ENCODE measurements at places on chromosomes 5 and 9.

DNA sequence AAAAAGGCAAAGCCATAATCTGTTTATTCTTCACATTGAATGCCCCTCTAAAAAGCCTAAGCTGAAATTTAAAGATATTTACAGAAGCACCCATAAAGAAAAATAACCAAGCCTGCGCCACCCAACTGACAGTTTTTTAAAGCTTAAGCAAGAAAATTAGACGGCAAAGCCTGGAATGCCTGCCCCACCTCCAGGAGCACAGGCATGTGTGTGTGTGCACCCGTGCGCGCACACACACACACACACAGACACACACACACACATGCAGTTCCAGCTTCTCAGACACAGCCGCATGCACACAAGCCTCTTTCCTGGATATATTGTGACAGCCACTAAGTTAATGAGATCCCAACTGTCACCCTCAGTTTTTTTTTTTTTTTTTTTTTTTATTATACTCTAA is 88.2 kb downstream of the FRMD3 start:
- no peak for DNase-seq

GRCh38 chr9:16243798-16244197 is 626.7 kb downstream of the BNC2 start:
- no peak for DNase-seq

- no peak for DNase-seq
Measured at GRCh38 chr5:9042241-9042640, 503.6 kb downstream of the SEMA5A start.

- no peak for DNase-seq
Measured at GRCh38 chr9:84796404-84796803, 126.9 kb downstream of the NTRK2 start.

- no peak for DNase-seq
Measured at GRCh38 chr5:158905281-158905680, 194.4 kb downstream of the EBF1 start.

GRCh38 chr5:53089481-53089991 is 20.0 kb downstream of the MOCS2 start:
- DNase-seq, result no peak

- no peak for DNase-seq
Measured at GRCh38 chr9:68750255-68750654, 45.2 kb downstream of the PIP5K1B start.

- DNase-seq, result no peak
Measured at GRCh38 chr5:78893940-78894677, 91.0 kb downstream of the ARSB start.

- peak; percentile 49 for DNase-seq
Measured at GRCh38 chr5:119343766-119344165, 12.1 kb upstream of the TNFAIP8 start.

- DNase-seq, result no peak
Measured at GRCh38 chr9:130833031-130833990, 1.7 kb upstream of the ABL1 start.

DNA sequence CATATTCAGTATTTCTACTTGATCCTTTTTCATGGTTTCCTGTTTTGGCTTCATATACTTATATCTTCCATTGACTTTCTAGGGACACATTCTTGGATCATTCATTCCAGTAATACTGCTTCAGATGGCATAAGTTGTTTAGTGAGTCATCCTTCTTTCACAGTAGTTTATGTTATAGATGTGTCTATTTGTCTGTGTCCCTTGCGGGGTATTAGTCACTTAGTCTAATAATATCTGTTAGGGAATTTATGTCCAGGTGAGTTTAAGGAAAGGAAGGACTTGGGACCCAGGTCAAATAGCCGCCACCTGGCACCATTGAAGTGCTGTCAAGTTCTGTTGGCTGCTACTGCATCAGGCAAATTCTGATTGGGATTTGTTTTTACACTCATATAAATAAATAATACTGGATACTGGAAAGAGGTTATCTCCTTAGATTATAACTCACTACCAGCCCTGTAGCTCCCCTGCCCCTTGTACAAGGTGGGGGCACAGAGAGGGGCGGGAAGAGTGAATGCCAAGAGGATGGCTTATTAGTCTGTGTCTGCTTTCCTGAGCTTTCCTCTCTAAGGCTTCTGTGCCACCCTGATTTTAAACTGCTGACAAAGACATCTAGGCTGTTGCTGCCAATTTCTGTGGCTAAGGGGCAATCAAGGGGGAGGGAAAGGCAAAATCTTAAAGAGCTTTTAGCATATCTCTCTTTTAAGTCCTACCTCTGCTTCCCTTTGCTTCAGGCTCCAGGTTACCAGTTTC is 64.9 kb downstream of the CDC42SE2 start:
- no peak for DNase-seq

GRCh38 chr9:6646293-6646636 is 736 bp upstream of the GLDC start:
- no peak for DNase-seq

DNA sequence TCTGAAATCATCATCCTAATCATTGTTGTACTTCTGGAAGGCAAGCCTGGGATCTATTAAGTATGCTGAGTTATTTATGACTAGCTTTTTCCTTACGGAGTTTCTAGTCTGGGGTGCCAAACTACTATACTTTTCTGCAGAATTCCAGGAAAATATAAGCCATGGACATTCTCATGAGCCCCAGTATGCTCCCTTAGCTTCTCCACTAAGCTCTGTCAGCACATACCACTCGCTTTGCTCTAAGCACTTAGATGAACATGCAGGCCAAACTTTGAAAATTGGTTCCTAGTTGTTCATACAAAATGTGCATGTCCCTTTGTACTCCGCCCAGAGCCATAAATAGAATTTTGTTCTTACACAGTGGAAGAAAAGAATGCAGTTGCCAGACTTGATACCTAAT is 284.6 kb downstream of the ARRDC3 start:
- DNase-seq, result no peak

DNA sequence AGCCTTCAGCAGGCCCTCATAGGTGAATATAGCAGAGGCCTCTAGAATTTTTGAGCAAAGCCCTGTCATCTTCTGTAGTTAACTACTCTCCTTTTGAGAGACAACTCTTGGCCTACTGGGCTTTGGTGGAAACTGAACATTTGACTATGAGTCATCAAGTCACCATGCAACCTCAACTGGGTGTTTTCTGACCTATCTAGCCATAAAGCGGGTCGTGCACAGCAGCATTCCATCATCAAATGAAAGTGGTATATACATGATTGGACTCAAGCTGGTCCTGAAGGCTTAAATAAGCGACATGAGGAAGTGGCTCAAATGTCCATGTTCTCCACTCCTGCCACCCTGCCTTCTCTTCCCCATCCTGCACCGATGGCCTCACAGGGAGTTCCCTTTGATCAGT is 1115.5 kb downstream of the TAF11L14 start:
- no peak for DNase-seq

- no peak for DNase-seq
Measured at GRCh38 chr5:3889412-3890142, 293.9 kb downstream of the IRX1 start.

DNA sequence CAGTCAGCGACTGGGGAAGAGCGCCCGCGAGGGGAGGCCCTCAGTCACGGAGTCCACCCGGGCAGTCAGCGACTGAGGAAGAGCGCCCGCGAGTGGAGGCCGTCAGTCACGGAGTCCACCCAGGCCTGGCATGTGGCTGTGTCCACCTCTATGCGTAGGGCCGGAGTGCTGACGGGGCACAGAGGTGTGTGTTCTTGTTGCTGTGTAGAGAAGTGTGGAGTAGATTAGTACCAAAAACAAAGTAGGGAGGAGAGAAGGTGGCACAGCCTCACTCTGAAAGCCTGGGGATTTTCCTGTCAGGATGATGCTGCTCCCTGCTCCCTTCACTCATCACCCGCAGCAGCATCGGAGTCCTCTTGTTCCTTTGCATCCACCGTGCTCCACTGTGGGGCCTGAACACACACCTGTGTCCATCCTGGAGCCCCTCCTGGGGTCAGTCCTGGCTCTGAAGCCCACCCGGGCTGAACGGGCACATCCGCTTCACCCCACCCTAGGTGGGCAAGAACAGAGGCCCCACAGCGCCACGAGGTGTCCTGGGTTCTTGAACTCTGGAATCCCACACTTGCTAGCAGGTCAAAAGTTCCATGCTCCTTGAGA is 37.9 kb downstream of the AHRR start:
- no peak for DNase-seq
